AG04449 (cell line): ENCODE measurements at places on chromosomes 7 and 10.

GRCh38 chr10:95508730-95509129, 52.4 kb downstream of the SORBS1 start:
- no peak for DNase-seq

- no peak for DNase-seq
These were observed 1.1 kb upstream of the TECTB start for GRCh38 chr10:112282086-112282485.

DNA sequence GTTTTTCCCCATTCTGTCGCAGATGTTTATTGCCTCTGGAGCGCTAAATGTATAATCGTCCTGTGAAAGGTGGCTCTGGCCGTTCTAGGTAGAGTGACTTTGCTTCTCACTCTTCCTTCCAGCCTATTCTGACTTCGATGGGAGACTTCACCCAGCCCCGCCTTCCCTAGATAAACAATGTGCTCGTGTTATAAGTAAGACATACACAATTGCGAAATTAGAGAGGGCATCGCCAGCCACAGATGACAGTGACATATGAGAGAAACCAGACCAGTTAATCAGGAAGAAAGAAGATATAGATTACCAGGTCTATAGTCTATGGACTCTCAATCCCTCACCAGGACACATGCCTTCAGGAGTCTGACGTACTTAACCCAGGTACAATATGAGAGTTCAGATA, 1050.5 kb upstream of the AUTS2 start:
- DNase-seq: no peak

GRCh38 chr10:126930883-126931503, 25.8 kb downstream of the DOCK1 start:
- DNase-seq: no peak

DNA sequence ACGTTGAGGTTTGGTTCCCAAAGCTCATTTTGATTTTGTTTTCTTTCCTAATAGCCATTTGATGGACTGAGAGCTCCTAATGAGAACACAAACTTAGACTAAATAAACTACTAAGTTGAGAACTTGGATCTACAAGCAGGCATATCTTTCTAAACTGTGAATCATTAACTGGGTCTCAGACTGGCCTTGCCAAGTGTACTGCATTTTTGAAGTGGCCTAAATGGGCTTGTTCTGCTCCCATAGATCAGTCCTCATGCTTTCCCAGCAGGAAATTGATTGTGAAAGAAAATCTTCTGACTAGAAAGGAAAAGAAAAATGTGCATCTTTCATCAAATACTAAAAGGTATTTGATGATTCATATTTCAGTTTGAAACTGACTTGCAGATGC, 46.7 kb upstream of the RBM33 start:
- no peak for DNase-seq

- DNase-seq: no peak
These were observed 88.9 kb downstream of the GTF2IRD1 start for GRCh38 chr7:74542558-74543117.

DNA sequence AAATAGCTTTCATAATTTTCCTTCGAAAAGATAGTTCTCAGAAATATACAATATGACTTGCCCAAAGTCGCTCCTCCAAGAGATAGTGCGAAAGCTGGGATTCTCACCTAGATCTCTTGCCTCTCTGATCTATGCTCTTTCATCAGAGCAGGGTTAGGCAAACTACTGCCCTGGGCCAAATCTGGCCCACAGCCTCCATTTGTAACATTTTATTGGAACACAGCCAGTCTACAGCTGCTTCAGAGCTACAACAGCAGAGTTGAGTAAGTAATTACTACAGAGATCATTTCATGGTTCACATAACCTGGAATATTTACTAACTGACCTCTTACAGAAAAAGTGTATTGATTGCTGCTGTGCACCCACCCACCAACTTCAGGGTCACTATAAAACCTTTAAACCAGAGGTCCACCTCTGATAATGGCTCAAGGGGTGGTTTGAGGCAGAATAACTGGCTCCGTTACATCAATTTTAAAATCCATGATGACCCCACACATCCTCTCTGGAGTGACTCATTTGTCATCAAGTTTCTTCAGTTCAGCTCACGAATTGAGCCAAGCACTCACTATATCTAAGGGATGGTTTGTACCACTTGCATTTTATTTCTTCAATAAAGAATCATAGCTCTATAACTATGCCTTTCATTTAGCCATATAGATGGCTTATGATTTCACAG, 1019.0 kb downstream of the XPNPEP1 start:
- no peak for DNase-seq

- DNase-seq: no peak
These were observed 783.2 kb upstream of the LRRN3 start for GRCh38 chr7:110307776-110308175.

DNA sequence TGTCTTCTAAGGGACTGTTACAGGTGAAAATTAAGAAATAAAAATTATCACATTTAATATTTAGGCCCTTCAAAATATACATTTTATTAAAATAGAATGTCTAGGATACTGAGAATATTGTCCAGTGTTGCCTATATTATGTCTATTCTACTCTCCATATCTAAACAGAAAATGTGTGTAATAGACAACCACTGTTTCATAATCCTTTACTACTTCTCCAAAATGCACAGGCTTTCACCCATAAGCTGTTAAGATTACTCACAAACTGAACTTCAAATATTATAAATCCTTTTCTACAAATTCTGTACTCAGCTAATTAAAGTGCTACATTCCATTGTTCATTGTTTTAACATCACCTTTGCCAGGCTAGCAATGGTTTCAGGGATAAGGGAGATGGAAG, 56.7 kb upstream of the TFEC start:
- no peak for DNase-seq

DNA sequence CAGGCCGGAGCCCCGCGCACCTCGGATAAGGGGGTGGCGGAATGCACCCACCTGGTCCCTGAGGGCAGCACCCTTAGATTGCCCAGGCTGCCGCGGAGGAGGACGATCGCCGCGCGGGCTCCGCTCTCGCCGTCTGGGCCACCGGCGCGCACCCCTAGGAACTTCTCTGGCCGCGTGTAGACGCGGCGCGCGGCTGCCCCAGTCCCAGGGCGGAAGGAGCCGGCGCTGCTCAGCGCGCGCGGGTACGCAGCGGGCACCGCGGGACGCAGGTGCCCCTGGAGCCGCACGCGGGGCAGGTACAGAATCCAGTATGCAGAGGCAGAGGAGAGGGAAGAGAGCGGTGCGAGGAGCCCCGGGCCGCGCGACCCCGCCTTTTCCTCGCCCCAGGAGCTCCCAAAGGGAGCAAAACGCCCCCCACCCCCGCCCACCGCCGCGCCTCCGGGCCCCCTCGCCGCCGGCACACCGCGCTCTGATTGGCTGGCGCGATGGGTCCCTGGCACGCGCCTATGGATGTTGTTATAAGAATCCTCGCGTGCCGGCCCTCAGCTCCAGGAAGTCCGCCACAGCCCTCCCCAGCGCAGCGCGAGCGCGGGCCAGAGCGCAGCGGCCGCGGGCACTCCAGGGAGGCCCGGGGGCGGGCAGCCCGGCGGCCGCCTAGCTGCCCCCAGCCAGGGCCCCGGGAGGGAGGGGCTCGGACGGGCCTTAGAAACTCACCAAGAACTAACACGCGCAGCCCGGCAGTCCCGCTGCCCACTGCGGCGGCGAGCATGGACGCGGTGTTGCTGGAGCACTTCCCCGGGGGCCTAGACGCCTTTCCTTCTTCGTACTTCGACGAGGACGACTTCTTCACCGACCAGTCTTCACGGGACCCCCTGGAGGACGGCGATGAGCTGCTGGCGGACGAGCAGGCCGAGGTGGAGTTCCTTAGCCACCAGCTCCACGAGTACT, at the start of gene PTF1A:
TSS of gene PTF1A (plus strand) at position 549 of the 948 bp plus-strand sequence. CDS start at position 768, 219 bp downstream.
- no peak for DNase-seq

DNA sequence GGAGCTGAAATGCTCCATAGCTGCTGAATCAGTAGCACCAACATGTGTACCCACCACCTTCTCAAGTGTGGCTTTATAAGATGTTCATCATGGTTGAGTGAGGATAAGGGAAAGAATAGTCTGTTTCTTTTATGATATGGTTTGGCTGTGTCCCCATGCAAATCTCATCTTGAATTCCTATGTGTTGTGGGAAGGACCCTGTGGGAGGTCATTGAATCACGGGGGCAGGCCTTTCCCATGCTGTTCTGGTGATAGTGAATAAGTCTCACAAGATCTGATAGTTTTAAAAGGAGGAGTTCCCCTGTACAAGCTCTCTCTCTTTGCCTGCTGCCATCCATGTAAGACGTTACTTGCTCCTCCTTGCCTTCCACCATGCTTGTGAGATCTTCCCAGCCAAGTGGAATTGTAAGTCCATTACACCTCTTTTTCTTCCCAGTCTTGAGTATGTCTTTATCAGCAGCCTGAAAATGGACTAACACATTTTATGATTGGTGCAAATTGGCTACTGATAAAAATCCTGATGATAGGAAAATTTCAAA, 799.9 kb downstream of the TNS3 start:
- DNase-seq: no peak

GRCh38 chr10:59388671-59388976, 26.3 kb upstream of the FAM13C start:
- DNase-seq: no peak

DNA sequence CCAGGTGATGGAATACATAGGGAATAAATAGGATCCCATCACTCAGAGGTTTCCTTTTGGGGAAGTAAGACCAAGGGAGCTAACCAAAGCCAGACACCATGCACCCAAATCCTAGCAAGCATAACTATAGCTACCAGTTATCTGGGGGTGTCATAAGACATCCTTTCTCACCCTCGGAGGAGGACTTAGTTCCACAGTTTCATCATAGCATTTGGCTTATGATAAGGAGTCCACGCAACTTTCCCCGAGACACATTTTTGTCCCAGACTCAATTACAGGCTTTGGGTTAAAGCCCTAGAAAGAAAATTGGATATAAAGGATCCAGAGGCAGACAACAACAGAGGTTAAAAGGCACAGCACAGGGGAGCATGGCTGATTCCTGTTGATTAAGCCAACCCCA, 442.9 kb downstream of the HTR7 start:
- DNase-seq: no peak

- no peak for DNase-seq
These were observed 114.7 kb downstream of the MYO3A start for GRCh38 chr10:26048756-26049155.

- no peak for DNase-seq
These were observed 727.8 kb downstream of the GRID1 start for GRCh38 chr10:85638797-85639196.

DNA sequence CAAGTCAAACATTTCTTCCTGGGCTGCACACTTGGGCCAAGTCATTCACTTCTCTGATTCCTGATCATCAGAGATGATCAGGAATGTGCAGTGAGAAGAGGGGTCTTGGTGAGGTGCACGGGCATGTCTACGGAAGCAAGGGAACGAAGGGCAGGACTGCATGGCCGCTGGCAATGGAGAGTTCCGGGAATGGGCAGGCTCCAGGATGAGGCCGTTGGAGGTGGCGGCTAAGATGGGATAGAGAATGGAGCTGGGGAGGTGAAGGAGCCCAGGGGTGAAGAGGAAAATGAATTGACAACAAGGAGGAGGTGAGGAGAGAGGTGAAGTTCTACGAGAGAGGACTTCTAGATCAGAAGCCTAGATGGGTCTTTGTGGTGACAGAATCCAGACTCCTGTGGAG, 260.0 kb downstream of the GRID1 start:
- DNase-seq: no peak

GRCh38 chr7:87709258-87709657, 81.1 kb downstream of the RUNDC3B start:
- DNase-seq: no peak

DNA sequence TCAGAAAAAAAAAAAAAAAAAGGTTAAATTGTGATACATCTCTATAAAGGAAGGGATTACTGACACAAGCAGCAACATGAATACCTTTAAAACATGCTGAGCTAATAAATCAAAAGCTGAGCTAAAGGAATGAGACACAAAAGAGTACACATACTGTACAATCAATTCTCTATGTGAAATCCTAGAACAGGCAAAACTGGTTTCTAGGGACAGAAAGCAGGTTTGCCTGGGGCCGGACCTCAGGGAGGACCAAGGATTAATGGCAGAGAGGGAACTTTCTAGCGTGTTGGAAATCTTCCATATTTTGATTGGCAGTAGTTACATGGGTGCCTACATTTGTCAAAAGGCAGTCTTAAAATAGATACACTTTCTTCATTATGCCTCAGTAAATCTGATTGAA, 52.5 kb downstream of the KLRG2 start:
- DNase-seq: no peak

GRCh38 chr7:86978808-86979506, 80.5 kb downstream of the ELAPOR2 start:
- DNase-seq: no peak

DNA sequence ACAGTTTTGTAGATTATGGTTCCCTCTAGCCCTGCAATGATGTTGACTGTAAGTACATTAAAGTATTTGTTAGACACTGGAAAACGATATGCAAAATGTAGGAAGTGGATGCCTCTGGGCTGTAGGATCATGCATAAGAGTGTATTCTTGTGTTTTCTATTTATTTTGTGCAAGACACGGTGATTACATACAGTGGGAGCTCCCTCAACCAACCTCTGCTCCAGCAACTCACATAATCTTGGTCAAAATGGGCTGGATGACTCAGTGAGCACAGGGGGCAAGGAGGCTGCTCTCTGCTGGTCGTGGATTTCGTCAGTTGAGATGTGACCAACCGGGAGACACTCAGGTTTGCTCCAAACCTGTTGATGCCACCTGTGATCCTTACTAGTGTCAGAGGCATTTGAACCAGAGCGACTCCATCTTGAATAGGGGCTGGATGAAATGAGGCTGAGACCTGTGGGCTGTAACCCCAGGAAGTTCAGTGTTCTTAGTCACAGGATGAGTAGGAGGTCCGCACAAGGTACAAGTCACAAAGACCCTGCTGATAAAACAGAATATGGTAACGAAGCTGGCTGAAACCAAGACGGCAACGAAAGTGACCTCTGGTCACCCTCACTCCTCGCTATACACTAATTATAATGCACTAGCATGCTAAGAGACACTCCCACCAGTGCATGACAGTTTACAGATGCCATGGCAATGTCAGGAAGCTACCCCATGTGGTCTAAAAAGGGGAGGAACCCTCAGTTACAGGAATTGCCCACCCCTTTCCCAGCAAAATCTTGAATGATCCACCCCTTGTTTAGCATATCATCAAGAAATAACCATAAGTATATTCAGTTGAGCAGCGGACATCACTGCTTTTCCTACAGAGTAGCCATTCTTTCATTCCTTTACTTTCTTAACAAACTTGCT, 56.4 kb upstream of the FAM20C start:
- no peak for DNase-seq

DNA sequence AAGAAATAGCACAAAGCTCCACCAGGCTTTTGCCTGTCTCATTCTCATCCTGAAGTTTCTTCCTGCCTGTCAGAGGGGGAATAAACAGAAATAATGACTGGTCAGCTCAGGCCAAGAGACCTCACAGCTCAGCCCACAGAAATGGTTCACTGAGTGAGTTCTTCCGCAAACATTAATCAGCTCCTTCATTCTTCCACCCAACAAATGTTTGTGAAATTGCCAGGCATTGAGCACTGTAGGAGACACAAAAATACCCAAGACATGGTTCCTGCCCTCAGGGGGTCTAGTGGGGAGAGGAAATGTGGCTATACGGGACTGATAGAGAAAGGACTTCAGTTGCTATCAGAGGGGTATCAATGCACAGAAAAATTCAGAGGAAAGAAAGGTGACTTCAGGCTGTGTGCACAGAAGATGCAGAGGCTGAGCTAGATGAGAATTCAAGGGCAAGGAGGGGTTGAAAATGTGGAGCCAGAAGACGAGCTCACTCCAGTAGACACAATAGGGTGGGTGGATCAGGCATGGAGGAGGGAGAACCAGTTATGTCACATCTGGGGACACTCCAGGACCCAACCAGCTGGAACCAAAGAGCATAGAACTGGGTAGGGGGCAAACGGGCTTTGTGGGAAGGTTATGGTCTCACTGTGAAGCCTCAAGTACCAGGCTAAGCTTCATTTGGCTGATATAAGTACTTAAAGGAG, 20.9 kb downstream of the MYOF start:
- DNase-seq: no peak
